ENCODE measurements at places on chromosomes 1 and 21. TPM values are rescaled to one million over a fixed set of nuclear protein-coding genes. Genes with fewer than 3 reads are reported as not detected.

ZNF678 gene
- 8.4 TPM for total RNA-seq

ADAMTSL4 gene
- 13.0 TPM for total RNA-seq

MSTO1 gene
- 30.5 TPM for total RNA-seq

HFM1 gene
- total RNA-seq = 0.49 TPM

KCNK2 gene
- total RNA-seq = 64.3 TPM

SYT6 gene
- not detected for total RNA-seq

All from fibroblast of the aortic adventitia (primary cell).